ENCODE measurements at places on chromosomes 1 and 21.

- no peak for DNase-seq
Measured at GRCh38 chr21:17585875-17586450, 26.7 kb downstream of the BTG3 start.

GRCh38 chr1:95023399-95024043 lies 49.2 kb downstream of the ALG14 start:
- DNase-seq: no peak

DNA sequence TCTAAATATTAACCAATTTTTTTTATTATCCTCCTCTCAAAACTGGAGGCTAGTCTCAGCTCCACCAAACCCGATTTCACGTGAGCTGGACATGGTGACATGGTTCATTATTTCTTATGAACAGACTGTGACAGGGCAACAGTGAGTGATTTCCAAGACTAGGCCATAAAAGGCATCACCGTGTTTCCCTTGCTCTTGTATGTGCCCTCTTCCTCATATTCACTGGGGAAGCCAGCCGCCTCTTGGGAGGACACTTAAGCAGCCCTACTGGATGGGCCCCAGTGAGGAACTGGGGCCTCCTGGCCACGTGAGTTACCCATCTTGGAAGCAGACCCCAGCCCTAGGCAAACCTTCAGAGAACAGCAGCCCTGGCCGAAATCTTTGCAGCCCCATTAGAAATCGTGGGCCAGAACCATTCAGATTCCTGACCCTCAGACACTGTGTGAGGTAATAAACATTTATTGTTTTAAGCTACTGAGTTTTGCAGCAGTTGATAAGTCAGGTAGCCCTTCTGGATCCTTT lies 105.0 kb downstream of the GALNT2 start:
- no peak for DNase-seq

DNA sequence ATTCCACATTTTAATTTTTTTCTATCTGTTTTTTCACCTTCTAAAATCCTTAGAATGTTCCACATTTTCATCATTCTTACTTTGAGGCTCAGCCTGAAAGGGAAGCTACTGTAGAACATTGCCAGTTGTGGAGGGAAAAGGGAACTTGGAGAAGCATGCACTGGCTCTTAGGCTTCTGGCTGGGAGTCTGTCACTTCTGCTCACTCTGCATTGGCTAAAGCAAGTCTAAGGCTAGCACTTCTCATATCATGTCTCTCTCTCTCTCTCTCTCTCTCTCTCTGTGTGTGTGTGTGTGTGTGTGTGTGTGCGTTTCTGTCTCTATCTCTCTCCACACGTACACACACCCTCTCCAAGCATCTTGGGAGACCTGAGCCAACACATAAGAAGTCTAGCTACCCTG lies 49.6 kb upstream of the ADAR start:
- no peak for DNase-seq

GRCh38 chr1:110495926-110496600 lies 22.9 kb downstream of the KCNA10 start:
- DNase-seq: peak; percentile 73

- DNase-seq: no peak
Measured at GRCh38 chr1:245311887-245312536, 157.2 kb downstream of the KIF26B start.

DNA sequence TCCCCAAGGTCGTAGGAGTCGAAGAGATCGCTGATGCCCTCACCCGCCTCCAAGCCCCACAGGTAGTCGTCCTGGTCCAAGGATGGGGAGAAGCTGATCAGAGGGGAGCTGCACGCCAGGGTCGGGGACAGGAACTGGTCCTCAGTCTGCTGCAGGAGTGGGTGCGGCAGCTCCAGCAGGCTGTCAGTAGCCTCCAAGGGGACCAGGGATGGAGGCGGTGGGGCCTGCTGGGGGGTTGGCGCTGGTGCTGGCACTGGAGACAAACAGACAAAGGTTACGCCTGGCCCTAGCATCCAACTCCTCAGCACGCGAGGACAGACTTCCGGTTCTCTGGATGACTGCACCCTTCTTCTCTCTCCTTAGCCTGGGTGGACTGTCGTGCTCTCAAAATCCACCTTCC lies 21.1 kb downstream of the E2F2 start:
- no peak for DNase-seq

GRCh38 chr1:10186331-10187025 lies 23.9 kb upstream of the KIF1B start:
- no peak for DNase-seq

GRCh38 chr1:59879574-59879973 lies 47.0 kb downstream of the CYP2J2 start:
- DNase-seq: peak; percentile 28

- DNase-seq: no peak
Measured at GRCh38 chr1:206713070-206713469, 28.4 kb downstream of the MAPKAPK2 start.

DNA sequence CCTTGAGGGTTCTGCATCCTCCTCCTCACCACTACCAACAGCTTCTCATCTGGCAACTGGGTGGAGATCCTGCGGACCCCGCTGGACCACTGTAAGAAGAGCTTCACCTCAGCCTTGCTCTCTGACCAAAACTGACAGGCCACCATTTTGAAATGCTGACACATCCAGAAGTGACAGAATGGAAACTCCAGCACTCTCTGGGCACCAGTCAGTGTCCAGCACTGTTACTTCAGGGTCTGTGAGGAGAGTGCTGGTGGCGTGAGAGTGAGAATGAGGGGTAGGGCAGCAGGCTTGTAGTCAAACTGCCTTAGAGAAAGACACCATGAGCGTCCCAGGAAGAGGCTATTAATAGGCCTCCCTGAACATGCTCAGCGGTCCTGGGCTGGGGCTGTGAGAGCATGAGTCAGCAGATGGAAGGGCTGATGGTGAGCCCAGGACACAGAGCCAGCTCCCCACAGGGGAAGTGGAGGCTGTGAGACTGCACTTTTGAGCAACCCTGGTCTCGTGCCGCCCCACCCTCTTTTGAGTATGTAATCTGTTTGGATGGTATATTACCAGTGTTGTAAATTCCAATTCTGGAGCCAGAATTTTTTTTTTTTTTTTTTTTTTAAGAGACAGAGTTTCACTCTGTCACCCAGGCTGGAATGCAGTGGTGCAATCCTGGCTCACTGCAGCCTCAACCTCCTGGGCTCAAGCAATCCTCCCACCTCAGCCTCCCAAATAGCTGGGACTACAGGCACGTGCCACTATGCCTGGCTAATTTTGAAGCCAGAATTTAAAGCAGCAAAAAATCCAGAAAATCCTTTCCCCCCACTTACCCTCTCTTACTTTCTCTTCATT lies 34.4 kb upstream of the SLC30A1 start:
- no peak for DNase-seq

GRCh38 chr1:113980110-113980509 lies 836 bp downstream of the OLFML3 start:
- no peak for DNase-seq

DNA sequence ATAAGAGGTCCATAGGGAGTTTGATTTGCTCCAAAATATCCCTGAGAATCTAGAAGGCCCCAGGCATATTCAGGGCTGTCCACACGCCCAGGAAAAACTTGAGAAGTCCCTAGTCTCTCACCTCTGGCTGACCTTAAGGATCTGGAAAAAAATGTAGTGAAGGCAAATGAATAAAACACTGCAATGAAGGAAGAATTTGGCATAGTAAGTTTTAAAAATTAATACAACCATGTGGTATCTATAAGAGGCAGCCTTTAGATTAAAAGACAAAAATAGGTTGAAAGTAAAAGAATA lies 91.3 kb downstream of the COLGALT2 start:
- DNase-seq: no peak

DNA sequence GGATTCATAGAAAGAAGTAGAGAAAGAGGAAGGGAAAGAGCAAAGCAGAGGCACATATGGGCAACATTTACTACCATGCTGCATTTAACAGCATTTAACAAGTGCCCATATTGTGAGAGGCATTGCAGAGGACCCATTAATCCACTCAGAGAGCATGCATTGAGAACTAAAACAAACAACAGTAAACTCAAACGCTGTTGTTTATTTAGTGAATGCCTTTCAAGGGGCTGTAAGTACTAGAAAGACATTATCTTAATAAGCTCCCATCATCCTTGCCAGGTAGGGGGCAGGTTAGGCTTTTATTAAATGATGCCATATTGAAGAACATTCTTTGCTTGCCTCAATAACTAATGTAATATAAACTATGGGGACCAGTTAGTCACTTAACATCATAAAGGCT lies 254.3 kb upstream of the DAB1 start:
- no peak for DNase-seq

GRCh38 chr1:225933072-225933471 lies 7.9 kb downstream of the LEFTY2 start:
- DNase-seq: no peak

- no peak for DNase-seq
Measured at GRCh38 chr1:43402089-43402865, 12.6 kb downstream of the SZT2 start.

- no peak for DNase-seq
Measured at GRCh38 chr1:207858281-207858680, 52.6 kb downstream of the CD34 start.

DNA sequence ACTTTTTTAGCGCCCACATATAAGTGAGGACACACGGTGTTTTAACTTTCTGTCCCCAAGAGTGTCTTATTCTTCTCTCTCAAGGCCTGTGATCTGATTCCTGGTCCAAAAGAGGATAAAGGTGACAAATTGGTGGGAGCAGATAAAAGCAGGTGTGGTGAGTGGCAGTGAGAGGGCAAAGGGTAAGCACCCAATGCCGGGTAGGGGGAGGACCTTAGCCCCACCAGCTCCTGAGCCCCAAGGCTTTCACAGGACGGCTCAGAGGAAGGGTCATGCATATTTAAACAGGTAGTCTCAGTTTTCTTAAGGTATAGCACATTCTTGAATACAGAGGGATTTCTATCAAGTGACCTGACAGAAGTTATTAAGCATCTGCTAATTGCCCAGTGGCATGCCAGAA lies 19.6 kb downstream of the LBR start:
- DNase-seq: no peak

- no peak for DNase-seq
Measured at GRCh38 chr1:230109066-230109465, 42.0 kb downstream of the GALNT2 start.

DNA sequence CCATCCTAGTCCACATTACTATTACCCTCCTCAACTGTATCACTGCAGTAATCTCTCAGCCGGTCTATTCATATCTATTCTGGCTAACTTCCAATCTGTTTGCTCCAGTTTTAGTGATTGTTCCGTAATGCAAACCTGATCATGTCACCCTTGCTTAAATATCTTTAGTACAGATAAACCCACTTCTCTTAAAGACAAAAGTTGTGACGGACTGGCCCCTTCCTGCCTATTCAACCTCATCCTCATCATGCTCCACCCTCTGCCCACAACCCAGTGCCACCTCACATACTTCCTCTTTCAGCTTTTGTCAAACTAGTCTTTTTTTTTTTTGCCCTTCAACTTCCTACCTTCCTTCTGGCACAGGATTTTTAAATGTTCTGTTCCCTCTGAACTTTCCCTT lies 2.8 kb upstream of the C1orf162 start:
- peak; percentile 78 for DNase-seq

DNA sequence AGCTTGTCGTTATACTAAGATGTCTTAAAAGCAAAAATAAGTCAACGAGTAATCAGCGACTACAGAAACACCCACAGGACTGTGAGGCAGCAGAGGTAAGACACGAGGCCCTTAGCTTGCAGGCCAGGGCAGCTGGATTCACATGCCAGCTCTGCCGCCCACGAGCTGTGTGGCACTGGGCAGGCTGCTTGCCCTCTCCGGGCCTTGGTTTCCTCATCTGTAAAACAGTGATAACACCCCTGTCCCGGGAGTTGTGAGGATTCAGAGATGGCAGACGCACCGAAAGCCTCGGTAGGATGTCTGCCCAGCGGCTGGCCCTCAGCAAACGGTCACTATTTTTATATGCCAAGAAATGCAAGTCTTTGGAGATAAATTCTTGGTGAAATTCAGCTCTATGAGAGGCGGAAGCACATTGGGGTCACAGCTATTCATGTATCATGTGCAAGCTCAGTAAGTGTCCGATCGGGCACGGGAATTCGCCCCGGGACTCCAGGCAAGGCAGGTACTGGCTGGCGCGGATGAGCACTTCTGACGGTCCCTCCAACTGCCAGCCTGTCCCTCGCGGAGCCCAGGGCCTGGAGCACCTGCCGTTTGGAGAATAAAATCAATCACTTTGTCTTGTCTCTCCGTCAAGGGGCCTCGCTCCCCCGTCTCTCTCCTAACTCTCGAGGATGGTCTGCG lies 1.1 kb downstream of the C2CD2 start:
- no peak for DNase-seq

- DNase-seq: no peak
Measured at GRCh38 chr1:33903210-33903589, 39.3 kb downstream of the HMGB4 start.

DNA sequence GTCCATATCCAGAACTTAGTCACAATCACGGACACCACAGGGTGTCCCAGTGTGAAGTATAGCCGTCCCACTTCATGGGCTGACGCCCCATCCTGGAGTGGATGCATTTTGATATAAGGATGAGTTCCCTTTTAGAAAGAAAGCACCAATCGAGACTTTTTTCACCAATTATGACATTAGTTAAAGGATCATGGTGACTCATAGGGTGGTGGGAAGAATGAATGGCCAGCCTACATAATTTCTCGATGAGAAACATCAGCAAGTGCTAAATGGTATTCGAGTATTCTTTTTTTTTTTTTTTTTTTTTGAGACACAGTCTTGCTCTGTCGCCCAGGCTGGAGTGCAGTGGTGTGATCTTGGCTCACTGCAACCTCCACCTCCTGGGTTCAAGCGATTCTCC lies 38.5 kb upstream of the USP1 start:
- no peak for DNase-seq

DNA sequence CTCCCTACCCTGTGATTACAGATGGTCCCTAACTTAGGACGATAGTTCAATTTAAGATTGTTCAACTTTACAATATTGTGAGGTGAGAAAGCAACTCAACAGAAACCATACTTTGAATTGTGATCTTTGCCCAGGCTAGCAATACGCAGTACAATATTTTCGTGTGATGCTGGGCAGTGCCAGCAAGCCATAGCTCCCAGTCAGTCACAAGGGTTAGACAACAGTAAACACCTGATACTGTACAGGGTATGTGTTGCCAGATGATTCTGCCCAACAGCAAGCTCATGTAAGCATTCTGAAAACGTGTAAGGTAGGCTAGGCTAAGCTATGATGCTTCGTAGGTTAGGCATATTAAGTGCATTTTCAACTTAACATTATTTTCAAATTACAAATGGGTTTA lies 11.9 kb downstream of the GPBP1L1 start:
- no peak for DNase-seq

- DNase-seq: no peak
Measured at GRCh38 chr1:226100436-226101391, 38.2 kb downstream of the H3-3A start.

Measured in T-cell (primary cell).